Activated CD4-positive, CD25-positive, alpha-beta regulatory T cell treated with anti-CD3 and anti-CD28 coated beads, Interleukin-2, amount 50 U/mL, for 16 hours (primary cell): ENCODE measurements at places on chromosomes 13 and 19.

DNA sequence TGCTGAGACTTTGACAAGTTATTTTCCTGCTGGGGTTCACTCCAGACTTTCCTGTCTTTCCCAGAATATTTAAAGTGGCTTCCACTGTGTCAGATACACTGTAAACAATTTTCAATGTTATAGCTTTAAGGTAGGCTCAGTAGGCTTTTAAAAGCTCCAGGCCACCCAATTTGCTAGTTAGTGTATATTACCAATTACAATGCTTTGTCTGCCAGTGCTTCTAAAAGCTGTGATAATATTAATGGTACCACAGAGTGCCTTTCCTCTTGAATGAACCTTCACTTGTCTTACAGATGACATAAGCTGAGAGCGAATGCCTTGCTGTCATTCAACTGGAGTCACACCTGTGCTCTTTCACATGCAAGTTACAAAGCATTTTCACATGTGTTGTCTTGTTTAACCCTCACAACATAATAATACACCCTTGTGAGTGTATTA, 239.7 kb upstream of the HTR2A start:
- no peak for DNase-seq

DNA sequence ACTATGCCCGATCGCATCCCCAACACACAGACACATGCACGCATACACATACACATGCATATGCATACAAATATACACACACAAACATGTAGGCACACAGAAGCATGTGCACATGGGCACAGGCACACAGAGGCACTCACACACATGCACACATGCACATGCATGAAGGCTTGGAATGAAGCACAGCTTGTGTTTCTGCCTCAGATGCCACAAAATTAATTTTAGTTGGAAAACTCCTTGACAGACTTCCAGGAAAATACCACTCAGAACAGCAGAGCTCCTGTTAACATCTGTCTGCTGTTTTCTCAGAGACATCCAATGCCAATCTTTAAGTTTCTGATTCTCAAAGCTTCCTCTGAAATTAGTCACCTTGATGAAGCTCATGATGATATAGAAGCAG, 532.7 kb downstream of the RFC3 start:
- DNase-seq, result no peak

GRCh38 chr13:48349525-48349924, 46.0 kb downstream of the RB1 start:
- DNase-seq, result no peak

DNA sequence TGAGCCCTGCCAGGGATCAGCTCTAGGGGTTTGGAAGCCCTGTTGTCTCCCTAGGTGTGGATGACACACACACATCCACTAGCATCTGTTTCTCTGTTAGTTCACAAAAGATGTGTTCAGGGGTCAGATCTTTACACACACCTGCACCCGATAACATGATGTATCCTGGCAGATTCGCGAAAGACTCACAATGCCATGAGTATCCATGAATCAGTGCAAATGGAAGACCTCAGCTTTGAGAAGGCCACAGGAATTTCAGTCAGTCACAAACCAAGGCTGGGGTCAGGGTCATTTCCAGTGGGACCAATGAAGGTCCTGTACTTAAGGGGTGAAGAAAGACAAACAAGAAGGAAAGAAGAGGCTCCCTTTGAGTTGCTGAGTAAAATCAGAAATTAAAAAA, 898.2 kb downstream of the UQCRFS1 start:
- no peak for DNase-seq

DNA sequence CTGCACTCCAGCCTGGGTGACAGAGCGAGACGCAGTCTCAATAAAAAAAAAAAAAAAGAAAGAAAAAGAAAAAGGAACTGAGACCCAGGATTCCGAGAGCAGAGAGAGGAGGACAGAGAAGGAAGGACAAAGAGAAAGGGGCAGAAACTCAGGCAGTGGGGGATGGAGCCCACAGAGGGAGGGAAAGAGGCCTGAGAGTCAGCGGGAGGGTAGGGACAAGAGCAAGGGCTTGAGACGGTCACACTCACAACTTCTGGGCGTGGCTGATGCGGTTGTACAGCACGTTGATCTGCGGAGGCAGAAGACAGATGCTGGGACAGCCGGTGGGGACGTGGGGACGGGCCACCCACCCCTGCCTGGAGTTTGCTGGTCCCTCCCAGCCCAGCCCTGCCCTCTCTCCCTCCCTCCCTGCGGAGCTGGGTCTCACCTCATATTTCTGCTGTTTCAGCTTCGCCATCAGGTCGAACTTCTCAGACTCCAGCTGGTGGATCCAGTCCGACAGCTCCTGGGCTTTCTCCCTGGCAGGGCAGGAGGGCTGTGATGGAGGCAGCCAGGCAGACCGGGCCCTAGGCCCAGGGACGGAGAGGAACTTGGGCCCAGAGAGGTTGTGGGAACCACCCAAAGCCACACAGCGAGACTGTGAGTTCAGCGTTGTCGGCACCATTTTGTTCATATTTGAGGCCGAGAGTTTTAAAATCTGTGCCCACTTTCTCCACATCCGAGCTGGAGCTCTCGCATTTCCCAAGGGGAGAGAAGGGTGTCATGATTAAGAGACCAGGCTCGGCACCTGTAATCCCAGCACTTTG, 15.2 kb downstream of the TNNT1 start:
- DNase-seq, result no peak

DNA sequence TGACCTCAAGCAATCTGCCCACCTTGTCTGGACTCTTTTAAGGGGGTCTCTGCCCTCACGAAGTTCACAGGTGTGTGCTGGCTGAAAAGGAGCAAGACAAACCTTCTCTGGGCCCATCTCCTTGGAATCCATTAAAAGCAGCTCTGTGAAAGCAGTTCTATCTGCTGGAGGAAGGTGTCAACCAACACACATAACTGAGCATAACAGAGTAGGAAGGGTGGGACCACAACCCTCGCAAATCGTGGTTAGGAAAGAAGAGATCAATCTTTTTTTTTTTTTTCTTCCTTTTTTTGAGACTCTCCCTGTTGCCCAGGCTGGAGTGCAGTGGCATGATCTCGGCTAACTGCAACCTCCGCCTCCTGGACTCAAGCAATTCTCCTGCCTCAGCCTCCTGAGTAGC, 1.4 kb downstream of the SUGP2 start:
- DNase-seq, result no peak

DNA sequence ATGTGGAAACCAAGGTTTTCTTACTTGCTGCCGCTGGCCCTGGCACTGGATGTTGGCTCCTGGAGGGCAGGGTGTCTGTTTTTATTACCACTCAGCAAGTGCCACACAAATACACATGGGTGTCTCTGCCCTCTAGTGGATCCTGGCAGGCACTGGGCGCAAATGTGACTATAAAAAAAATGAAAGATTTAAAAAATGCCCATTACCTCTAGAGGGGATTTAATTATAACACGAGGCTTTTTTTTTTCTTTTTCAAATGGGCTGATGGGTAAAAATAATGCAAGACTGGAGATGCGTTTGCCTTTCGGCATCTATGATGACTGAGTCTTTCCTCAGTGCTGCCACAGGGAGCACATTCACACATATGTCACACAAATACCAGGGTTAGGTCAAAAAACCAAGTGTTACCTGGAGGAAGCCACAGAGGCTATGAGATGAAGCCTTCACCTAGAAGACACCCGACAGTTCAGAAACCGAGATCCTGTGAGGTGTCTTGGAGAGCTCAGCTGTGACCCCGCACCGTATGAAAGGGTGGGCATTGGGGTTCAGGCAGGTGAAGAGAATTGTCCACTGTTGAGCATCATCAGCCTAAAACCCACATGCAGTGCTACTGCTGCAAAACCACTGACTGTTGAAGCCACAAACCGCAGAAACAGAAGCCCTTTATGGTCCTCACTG, 25.7 kb downstream of the CHAMP1 start:
- DNase-seq, result no peak

DNA sequence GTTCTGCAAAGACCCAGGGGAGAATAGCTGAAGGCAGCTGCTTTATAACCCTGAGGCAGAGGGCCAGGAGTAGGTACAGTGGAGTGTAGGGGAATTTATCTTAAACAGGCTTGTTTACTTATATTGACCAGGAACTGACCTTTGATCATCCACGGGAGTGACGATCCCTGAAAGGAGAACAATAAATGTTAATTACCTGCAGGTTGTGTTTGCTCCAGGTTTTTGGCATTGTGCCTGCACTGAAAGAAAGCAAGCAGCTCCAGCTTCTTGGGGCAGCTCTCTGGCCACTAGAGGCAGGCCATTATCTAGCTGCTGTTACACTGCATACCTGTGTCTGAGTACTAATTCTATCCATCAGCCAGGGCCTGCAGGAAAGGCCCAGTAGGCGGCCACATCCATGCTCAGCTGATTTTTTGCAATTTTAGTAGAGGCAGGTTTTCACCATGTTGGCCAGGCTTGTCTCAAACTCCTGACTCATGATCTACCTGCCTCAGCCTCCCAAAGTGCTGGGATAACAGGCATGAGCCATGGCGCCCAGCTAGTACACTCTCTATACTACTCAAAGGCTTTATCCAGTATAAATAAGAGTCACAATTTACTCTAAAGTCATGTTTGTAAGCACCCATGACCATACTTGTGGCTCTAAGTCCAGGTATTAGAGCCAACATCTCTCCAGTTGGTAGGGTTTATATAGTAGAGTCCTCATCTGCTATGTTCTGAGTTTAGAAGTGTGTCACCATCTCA, 8.5 kb upstream of the ZNF91 start:
- no peak for DNase-seq

- no peak for DNase-seq
These were observed 12.0 kb upstream of the LAIR1 start for GRCh38 chr19:54376610-54377285.

- DNase-seq, result peak; percentile 77
These were observed 1.5 kb upstream of the ATP5F1D start for GRCh38 chr19:1239796-1240737.

GRCh38 chr13:72397265-72397664, 330.2 kb downstream of the MZT1 start:
- DNase-seq, result no peak
